ENCODE measurements at places on chromosomes 11 and 22.

DNA sequence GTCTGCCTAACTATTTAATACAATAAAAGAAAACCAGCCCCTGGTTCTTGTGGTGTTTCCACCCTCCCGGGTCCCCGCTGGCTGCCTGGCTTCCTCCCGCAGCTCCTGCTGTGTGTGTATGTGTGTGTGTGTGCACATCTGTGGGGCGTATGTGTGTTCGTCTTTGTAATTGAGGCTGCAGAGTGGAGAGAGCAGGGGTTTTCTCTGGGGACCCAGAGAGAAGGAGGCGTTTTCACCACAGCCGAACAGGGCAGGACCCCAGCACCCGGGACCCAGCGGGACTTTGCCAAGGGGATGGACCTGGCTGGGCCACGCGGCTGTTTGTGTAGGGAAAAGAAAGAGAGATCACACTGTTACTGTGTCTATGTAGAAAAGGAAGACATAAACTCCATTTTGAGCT, 42.7 kb downstream of the IGLL1 start:
- DNase-seq = no peak

DNA sequence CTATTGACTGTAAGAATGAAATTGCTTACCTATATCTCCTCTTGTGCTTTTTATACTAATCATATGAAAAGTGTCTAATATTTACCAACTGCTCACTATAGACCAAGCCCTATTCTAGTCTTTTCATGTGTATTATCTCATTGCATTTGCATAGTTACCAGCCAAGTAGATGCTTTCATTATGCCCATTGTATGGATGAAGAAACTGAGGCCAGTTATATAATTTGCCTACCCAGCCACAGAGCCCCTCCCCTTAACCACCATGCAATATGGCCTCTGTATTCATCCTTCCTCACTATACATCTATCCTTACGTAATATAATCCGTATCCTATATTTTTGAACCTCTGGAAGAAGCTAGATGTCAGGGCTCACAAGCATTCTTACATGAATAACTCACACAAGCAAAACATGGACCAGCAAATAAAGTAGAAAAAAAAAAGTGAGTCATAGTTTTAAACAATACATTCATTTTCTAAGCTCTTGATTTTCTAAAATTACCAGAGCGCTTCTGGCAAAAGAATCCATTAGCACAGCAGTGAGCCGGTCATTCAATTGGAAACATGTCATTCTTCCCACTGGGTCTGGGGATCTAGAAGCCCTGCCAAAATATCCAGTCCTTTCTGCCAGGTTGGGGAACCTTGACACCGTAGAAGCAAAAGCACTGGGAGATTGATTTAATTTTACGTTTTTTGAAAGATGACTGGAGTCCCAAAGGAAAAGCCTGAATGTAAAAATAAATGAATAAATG, 80.0 kb downstream of the C11orf91 start:
- DNase-seq = no peak

DNA sequence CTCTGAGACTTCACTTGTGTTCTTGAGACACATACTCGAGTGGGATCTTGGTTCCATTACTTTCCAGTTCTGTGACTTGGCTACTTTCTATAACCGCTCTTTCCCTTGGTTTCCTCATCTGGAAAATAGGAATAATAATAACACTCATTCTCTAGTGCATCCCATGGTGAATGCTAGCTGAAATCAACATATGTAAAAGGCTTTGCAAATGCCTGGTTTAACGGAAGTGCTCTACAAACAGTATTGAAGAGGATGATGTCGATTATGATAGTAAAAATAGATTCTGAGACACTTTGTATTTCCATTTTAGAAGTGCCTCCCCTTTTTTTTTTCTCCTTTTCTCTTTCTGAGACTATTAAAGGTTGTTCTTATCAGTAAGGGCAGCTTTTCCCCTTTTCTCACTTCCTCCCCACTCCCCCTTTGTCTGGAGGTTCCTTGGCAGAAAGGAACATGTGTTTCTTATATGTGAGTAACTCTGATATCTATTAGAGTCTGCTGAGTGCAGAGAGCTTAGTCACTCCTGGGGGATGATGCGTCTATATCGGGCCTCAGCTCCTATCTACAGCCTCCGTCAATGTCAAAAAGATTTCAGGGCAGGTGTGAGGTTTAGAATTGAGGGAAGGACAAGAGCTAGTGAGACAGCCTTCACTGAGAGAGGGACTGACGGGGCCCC, 489.3 kb downstream of the NTM start:
- DNase-seq = no peak

DNA sequence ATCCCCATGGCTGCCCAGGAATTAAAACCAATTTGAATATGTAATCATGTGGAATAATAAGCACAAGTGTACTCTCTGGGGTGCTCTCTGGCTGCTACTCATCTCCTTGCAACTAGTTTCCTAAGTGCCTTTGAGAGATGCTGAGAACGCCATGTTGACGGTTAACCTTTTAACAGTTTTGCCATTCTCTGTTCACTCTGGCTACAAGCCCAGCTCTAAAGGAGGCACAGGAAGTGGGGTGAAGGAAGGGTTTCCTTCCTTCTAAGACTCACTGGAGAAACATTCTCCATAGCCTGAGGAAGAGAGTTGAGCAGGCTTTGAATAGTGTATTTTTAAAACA, 122.0 kb upstream of the ZC3H12C start:
- DNase-seq = no peak

DNA sequence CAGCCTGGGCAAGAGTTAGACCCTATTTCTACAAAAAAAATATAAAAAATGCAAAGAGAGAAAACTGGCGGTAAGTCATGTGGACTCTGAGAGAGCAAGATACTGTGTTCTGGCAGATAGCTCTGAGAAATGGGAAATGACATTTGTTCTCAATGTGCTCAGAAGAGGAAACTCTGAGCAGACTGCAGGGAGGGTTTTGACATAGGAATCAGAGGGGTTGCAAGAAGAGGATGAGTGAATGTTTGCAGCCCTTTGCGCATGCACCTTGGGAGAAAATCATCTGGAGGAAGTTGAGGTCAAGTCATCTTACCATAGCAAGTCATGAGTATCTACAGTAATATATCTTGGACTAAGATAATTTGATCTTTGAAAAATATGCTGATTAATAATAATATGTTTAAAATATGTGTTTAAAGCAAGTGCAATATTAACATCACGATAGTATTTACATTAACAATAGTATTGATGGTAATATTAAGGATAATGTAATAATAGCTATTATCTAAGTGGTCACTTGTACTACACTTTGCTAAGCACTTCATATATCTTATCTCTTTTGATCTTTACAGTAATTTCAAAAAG, 2.6 kb downstream of the ACER3 start:
- no peak for DNase-seq
